T-helper 17 cell (primary cell): ENCODE measurements at places on chromosomes 12 and 14.

DNA sequence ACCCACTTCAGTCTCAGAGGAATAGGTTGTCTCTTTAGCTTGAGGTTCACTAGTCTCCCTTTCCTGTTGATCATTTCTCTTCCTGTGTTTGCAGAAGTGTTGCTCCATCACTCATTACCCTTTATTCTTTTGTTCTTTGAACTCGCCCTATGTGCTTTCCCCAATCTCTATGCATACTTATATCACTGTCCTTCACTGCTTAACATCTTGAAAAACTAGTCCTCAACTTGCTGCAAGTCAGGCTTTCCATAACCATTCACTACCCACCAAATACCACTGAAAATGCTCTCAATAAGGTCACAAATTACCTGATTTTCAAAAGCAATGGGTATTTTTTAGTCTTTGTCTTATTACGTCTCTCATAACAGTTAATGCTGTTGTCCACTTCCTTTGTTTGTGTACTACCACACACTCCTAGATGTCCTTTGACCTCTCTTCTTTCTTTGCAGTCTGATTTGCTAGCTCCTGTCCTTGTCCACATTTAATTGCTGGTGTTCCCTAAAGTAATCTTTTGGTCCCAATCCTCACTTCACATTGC lies 80.8 kb downstream of the RIC8B start:
- DNase-seq = no peak

DNA sequence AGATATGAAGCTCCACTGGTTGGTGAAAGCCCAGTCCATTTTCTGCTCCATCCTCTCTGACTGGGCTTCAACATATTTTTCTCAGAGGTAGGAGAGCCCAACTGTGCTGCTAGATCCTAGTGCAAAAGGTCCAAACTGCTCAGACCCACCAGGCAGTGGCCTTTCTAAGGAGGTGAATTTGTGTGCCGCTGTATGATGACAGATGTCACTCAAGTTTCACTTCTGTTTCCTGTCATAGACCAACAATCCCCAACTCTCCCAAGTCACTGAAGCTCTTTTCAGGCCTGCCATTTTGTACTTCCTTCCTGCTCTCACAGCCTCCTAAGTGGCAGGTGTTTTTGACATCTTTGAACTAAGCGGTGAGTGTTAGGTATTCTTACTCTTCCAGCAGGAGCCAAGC lies 16.4 kb upstream of the RNASE4 start:
- DNase-seq = no peak

GRCh38 chr12:130482448-130482847 lies 144.8 kb downstream of the PIWIL1 start:
- DNase-seq = no peak

GRCh38 chr12:124573839-124574786 lies 6.7 kb upstream of the NCOR2 start:
- DNase-seq = no peak

GRCh38 chr14:21258005-21258888 lies 11.0 kb downstream of the HNRNPC start:
- DNase-seq = no peak

DNA sequence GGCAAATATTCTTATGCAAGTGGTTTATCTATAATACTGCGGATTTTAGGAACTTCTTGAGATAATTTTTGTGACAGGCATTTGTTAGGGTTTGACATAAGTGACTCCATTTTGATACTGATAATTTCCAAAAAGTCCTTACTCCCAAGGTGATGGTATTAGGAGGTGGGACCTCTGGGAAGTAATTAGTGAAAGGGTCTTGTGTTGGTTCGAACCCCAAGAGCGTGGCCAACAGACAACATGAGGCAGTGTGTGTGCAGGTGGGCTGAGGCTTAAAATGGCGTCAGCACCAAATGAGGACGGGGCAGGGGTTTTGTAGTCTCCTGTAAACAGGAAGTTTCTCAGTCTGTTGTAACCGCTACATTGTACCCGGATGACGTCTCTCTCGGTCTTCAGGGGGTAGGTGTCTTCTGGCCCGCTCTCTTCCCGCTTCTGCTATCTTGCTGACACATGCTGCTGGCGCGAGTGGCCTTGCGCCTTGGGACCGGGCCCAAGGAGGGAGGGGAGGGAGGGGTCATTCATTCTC lies 1.7 kb upstream of the C12orf43 start:
- no peak for DNase-seq

- DNase-seq = no peak
Measured at GRCh38 chr12:43347026-43347425, 205.0 kb downstream of the ADAMTS20 start.

DNA sequence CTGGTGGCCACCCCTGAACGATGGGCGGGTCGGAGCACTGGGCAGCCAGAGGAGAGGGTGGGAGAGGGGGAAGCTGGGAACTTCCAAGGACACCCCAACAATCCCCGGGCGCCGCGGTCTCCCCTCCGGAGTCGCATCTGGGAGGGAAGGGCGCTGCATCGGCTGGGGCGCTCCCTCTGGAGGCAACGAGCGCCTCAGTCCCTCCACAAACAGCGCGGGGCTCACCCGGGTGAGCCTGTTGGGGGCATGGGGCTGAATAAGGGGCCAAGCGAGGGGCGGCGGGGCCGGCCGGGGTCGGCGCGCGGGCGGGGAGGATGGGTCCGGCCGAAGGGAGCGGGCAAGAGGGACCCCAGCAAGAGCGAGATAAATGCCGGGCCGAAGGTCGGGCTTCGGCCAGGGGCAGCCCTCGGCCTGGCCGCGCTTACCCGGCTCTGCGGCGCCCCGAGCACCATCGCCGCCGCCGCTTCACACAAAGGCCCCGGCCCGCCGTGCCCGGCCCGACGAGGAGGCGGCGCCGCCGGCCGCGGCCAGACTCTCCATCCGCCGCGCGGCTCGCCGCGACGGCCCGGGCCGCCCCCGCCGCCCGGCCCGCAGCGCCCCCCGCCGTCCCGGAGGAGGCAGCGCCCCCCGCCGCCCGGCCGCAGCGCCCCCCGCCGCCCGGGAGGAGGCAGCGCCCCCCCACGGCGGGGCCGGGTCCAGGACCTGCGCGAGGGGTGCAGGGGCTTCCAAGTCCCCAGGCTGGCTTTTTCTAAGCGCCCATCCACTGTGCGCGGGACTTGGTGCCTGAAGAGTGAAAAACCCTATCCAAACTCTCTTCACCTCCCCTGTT lies at the start of gene ZBTB39:
Gene ZBTB39 (minus strand): TSS at position 567 of the 829 bp plus-strand sequence. CDS start 1,629 bp downstream, outside the sequence.
- DNase-seq = peak; percentile 74

DNA sequence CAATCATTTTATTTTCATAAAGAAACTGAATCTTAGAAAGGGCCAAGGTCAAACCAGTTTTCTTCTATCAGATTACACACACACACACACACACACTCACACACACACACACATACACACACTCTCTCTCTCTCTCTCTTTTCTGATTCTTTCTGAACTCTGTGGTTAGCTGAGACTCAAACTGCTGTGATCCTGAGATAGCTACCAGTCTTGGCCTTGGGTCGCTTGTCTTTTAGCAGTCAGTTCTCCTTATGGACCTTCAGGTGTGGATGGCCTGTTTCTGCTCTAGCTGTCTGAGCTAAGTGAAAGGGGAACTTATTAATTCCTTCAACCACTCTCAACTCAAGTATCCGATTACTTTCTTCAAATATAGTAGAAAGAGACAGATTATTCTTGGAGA lies 145.1 kb downstream of the GRIP1 start:
- DNase-seq = no peak
